ENCODE measurements at places on chromosomes 2 and 18.

DNA sequence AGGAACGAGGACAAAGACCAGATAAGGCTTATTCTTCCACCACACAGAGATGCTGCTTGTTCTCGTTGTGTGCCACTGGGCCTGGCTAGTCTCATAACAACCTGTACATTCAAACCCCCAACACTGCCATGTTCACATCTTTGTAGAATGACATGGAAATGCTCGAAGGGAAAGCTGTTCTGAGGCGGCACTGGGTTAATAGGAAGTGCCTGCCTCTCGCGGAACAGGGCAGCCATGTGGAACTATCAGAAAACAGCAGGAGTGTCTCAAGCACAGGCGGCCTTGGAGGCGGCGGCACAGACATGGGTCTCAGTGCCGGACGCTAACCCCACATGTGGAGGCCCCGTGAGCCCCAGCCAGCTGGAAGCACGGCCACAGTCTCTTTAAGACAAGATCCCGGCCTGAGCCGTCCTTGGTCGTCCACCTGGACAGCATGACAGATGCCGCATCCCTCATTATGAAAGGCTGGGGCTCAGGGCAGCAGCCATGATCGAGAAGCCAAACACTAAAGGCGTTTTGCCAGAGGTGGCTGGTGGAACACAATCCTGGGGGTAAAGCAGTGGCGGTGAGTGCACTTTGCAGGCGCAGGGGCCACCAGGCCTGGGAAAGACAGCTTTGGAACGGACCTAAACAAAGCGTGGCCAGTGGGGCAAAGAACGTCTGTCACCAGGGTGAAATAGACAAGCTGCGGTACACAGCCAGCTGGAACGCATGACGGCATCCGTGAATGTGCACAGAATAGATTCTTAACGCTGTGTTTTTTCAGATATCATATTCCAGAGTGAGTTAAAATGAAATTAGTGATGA, 161.0 kb downstream of the HDAC4 start:
- DNase-seq: peak; percentile 53

GRCh38 chr2:45651415-45652089, at the start of gene PRKCE:
Gene PRKCE (plus strand): TSS chr2:45651675.
- DNase-seq: no peak

- peak; percentile 30 for DNase-seq
Observed at GRCh38 chr2:84924173-84925106, 19.0 kb downstream of the TMSB10 start.

GRCh38 chr2:102187496-102188150, 800 bp downstream of the IL1RL2 start:
- DNase-seq: peak; percentile 10

DNA sequence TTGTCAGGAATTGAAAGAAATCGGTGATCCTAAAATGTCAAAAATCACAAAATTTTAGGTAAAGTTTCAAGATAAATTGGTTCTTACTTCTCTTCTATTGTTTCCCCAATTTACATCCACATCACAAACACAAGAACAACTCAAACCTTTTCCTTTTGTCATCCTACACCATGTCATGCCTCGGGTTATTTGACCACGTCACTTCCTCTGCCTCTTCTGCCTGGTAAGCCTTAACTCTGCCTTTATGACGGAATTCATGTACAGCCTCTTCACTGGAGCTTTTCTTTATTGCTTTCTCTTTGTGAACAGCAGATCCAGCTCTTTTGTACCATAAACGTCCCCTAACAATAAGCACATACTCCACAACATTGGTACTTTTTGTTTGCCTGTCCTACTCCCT, 258.0 kb downstream of the DPP10 start:
- no peak for DNase-seq
